ENCODE measurements at places on chromosomes 1 and 21. TPM values are rescaled to one million over a fixed set of nuclear protein-coding genes. Genes with fewer than 3 reads are reported as not detected.

GRCh38 chr1:41752514-41753170 lies 166.1 kb downstream of the HIVEP3 start:
- H3K4me1 ChIP-seq: peaks cover 6% of the 10 kb centered on the region
- no peaks in the 10 kb centered on the region for H3K36me3 ChIP-seq
- peaks cover 2% of the 10 kb centered on the region for H3K27me3 ChIP-seq
- DNase-seq: no peak
- H3K27ac ChIP-seq: no peak overlapping the region
- H3K4me3 ChIP-seq: no peak overlapping the region

GRCh38 chr1:88029899-88030298 lies 654.2 kb upstream of the PKN2 start:
- no peaks in the 10 kb centered on the region for H3K27me3 ChIP-seq
- H3K4me1 ChIP-seq: no peaks in the 10 kb centered on the region
- no peak overlapping the region for H3K27ac ChIP-seq
- H3K36me3 ChIP-seq: no peaks in the 10 kb centered on the region

GRCh38 chr1:198915327-198916231 lies 276.7 kb downstream of the PTPRC start:
- no peak for DNase-seq
- H3K4me1 ChIP-seq: peaks cover 2% of the 10 kb centered on the region
- no peaks in the 10 kb centered on the region for H3K36me3 ChIP-seq
- no peak overlapping the region for H3K4me3 ChIP-seq
- H3K27ac ChIP-seq: no peak overlapping the region

DNA sequence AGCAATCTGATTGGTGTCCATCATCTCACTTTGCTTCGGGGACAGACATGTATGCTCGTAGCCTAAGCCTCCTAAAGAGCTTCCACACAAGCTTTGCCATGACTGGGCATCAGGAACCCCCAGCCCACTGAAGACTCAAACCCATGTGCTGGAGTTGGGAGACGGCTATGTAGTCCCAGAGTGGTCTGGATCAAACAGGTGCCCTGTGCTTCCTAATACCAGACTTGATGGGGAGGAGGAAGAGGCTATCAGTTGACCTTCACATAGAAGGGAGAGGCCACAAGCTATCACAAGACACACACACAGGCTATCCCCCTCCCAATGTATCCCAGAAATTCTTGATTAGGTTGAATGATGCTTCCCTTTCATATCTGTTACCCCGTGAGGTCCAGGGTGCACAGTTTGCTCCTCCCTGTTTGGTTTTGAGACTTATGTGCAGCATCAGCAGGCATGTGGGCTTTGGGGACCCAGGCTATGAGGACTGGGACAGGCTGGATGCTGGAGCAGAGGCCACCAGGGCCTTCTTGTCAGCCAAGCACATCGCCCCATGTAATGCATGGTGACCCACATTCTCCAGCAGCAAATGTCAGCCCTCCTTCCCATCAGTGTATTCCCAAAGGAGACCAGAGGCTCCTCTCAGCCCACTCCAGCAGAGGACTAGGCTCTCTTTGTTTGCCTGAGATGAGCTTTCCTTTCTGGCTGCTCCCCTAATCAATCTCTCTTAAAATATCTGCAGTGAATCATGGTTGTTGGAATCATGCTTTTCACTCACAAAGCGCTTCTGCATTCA lies 159.8 kb downstream of the GRIK3 start:
- H3K27ac ChIP-seq: no peak overlapping the region
- peaks cover 6% of the 10 kb centered on the region for H3K27me3 ChIP-seq
- H3K36me3 ChIP-seq: no peaks in the 10 kb centered on the region
- DNase-seq: no peak
- H3K4me3 ChIP-seq: no peak overlapping the region

DNA sequence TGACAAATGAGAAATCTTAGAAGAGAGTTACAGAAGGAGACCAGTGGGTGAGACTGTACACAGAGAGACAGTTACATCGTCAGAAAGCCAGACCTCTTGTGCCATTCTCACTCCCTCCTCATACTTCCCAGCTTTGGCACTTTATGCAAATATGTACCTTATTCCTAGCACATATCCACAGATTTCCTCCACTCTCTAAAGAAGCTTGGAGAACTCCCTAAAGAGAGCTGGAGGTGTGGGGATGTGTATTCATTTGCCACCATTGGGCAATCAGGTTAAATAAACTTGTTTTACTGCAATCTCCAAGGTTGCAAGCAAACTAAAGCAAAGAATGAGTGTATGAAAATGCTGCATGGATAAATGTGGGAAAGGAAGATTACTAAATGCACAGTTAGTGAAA lies 380.9 kb upstream of the PRMT6 start:
- H3K4me3 ChIP-seq: no peak overlapping the region
- no peaks in the 10 kb centered on the region for H3K27me3 ChIP-seq
- no peaks in the 10 kb centered on the region for H3K36me3 ChIP-seq
- no peaks in the 10 kb centered on the region for H3K4me1 ChIP-seq
- H3K27ac ChIP-seq: no peak overlapping the region

DNA sequence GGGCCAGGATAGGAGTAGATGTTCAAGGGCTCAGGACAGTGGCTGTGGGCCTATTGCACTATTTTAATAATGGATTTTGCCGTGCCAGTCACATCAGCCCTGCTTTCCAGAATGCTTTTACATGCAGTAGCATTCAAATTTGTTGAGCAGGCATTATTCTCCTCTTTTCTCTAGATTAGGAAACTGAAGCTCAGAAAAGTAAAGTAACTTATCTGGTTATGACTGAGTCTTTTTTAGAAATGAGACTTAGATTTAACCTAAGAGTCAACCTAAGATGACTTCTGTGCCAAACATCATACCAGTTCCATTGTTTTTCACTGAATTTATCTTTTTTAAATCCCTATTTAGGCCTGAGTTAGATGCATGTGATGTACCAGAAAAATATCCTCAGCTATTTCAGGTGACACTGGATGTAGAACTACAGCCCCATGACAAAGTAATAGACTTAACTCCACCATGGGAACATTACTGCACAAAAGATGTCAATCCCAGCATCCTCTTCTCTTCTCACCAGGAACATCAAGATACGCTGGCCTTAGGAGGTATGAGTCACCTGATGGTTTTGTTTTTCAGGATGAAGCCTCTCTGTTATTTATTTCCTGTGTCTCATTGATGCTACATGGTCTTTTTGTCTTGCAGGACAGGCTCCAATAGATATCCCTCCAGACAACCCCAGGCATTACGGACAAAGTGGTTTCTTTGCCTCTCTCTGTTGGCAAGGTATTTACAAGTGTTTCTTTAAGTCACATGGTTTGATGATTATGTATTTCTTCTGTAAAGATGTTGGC lies 31.4 kb upstream of the LEPR start:
- no peak overlapping the region for H3K4me3 ChIP-seq
- no peaks in the 10 kb centered on the region for H3K36me3 ChIP-seq

DNA sequence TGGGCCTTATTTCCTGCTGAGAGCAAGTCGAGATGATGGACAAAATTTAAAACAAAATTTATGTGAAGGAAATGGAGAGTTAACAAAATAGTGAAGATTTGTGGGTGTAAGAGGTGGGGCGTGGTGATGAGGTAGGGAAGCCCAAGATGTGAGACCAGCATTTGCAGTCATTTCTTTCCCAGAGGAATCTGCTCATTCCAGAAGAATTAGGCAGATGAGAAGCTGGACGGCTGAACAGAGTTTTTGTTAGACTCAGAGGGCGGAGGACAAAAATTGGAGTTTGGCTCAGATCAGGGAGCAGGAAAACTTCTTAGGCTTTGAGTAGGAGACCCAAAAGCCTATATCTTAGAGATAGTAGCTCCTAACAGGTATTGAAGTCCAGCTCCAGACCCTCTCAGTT lies 65.3 kb downstream of the CAMTA1 start:
- peaks cover 10% of the 10 kb centered on the region for H3K36me3 ChIP-seq
- no peaks in the 10 kb centered on the region for H3K27me3 ChIP-seq
- DNase-seq: peak; percentile 26
- H3K27ac ChIP-seq: no peak overlapping the region

Gene RGS8
- total RNA-seq: 0.04 TPM

- peaks cover 29% of the 10 kb centered on the region for H3K36me3 ChIP-seq
- peak; percentile 94 for DNase-seq
- H3K27ac ChIP-seq: peak overlapping the region; percentile 92
- peaks cover 5% of the 10 kb centered on the region for H3K27me3 ChIP-seq
- H3K4me3 ChIP-seq: peak overlapping the region; percentile 73
- H3K4me1 ChIP-seq: peaks cover 42% of the 10 kb centered on the region
Observed at GRCh38 chr1:32871364-32872191, 866 bp upstream of the FNDC5 start.

DNA sequence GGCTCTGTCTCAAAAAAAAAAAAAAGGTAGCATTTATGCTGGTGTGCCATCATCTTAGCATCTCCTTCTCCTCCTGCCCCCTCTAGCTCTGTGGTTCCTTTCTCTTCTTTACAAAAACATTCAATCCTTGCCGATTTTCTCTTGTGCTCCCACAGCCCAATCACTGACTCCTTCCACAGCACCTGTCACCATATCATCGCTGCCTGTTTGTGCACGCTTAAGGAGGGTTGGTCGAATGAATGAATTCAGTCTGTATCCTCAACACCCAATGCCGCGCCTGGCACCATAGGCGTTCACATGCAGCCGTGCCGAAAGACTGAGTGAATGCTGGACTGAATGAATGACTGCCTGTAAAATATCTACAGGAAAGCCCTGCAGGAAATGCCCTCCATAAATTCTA lies 7.9 kb downstream of the RNU5D-1 start:
- H3K36me3 ChIP-seq: no peaks in the 10 kb centered on the region
- DNase-seq: no peak
- H3K4me1 ChIP-seq: no peaks in the 10 kb centered on the region
- no peak overlapping the region for H3K27ac ChIP-seq
- H3K4me3 ChIP-seq: no peak overlapping the region

DNA sequence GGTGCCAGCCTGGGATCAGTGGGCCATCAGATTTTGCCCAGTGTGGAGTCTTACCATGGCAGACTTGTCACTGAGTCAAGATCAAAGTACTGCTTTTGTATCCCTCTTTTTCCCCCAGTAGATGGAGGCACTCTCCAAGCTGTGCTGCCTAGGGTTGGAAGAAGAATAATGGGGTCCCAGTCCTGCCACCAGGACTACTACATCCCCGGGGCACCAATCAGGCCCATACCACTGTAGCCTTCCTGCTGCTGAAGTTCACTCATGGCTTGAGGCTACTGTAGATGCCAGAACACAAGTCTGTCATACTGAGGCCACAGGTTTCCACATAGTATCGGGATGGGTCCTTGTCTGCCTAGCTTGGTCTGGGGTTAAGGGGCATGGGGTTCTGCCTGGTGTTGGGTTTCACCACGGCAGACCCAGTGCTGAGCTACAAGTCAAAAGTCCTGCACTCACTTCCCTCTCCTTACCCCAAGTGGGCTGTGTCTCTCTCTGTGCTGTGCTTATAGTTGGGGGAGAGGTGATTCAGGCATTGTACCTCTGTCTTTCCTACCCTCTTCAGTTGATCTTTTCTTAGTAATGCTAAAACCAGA lies 53.4 kb downstream of the PKN2 start:
- no peaks in the 10 kb centered on the region for H3K27me3 ChIP-seq
- peaks cover 15% of the 10 kb centered on the region for H3K36me3 ChIP-seq
- no peak overlapping the region for H3K4me3 ChIP-seq
- no peaks in the 10 kb centered on the region for H3K4me1 ChIP-seq
- H3K27ac ChIP-seq: no peak overlapping the region
- no peak for DNase-seq

DNA sequence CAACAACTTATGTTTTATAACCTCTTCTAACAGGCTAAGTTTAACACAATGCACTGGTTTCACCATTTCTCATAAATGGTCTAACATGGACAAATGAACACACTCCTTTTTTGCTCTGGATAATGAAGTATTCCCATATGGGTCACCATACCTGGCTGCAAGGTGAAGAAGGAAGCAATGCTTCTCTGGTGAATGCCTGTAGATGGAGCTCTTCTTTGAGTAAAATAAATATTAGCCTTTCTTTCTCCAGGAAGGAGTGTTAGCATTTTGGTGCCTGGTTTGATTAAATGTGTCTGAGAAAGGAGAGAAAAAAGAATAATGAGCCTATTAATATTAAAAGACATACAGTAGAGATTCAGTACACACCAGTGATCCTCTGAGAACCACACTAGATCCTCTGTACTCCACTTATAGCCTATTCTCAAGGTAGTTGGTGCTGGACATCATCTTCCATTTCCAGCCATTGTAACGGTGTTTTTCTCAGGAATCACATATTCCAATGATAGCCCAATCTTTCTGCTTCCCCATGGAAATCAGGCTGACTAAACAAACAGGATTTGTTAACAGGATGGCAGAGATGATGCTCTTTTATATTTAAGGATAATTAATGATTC lies 17.6 kb downstream of the MTFR1L start:
- no peak overlapping the region for H3K27ac ChIP-seq
- H3K4me1 ChIP-seq: no peaks in the 10 kb centered on the region

Gene C8A
- not detected for total RNA-seq

- H3K27ac ChIP-seq: no peak overlapping the region
- H3K27me3 ChIP-seq: peaks cover 21% of the 10 kb centered on the region
- no peak overlapping the region for H3K4me3 ChIP-seq
- no peak for DNase-seq
Observed at GRCh38 chr1:202688401-202688800, 21.9 kb downstream of the SYT2 start.

GRCh38 chr1:162080472-162081015 lies 11.1 kb downstream of the NOS1AP start:
- no peak for DNase-seq
- H3K36me3 ChIP-seq: no peaks in the 10 kb centered on the region
- no peak overlapping the region for H3K27ac ChIP-seq
- peaks cover 2% of the 10 kb centered on the region for H3K27me3 ChIP-seq
- H3K4me1 ChIP-seq: no peaks in the 10 kb centered on the region
- no peak overlapping the region for H3K4me3 ChIP-seq

DNA sequence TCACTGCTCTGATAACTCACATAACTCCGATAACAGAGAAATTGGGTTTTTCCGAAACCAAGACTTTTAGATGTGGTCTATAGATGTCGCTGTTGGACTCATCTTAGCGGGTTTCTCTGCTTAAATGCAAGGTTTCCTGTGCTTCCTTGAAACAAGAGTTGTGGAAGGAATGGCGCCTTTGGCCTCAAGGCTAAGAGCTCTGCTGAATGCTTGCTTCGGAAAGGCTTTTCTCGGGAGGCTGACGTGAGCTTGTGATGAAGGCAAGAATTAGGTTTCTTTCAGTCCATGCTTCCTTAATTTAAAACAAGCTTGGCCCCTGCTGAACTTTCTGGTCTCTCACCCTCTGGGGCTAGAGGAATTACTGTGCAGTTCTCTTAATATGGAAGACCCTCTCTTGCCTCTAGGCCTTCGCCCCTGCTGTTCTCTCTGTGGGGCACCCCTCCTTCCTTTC lies 113.5 kb downstream of the MAP3K21 start:
- no peak overlapping the region for H3K4me3 ChIP-seq
- H3K4me1 ChIP-seq: no peaks in the 10 kb centered on the region
- peak; percentile 79 for DNase-seq

Gene TRPM2
- total RNA-seq: 0.89 TPM

Gene SYCP1
- total RNA-seq: not detected

DNA sequence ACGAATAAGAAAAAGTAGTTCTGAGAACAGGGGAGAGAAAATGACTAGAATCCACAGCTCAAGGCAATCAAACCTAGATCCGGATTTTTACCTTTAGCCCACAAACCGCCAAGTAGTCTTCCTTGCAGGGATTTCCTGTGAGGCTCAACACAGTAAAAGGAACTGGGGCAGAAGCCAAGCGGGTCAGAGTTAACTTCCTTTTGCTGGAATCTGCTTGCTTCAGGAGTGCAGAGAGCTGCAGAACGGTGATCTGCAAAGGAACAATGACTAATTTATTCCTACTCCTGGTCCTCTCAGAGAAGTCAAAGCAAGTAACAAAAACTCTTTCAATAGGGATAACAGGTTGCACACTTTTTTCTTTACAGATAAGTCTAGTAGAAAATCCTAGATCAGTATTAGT lies 53.4 kb downstream of the UBR4 start:
- DNase-seq: peak; percentile 73
- no peak overlapping the region for H3K27ac ChIP-seq
- no peaks in the 10 kb centered on the region for H3K27me3 ChIP-seq
- peaks cover 2% of the 10 kb centered on the region for H3K4me1 ChIP-seq
- H3K4me3 ChIP-seq: no peak overlapping the region
